ENCODE measurements at places on chromosomes 11 and 22.
A peak's percentile ranks its signal among the peaks of the same experiment; 100 is the strongest.

- no peak for DNase-seq
These were observed 17.4 kb downstream of the SMCO4 start for GRCh38 chr11:93525601-93526345.

DNA sequence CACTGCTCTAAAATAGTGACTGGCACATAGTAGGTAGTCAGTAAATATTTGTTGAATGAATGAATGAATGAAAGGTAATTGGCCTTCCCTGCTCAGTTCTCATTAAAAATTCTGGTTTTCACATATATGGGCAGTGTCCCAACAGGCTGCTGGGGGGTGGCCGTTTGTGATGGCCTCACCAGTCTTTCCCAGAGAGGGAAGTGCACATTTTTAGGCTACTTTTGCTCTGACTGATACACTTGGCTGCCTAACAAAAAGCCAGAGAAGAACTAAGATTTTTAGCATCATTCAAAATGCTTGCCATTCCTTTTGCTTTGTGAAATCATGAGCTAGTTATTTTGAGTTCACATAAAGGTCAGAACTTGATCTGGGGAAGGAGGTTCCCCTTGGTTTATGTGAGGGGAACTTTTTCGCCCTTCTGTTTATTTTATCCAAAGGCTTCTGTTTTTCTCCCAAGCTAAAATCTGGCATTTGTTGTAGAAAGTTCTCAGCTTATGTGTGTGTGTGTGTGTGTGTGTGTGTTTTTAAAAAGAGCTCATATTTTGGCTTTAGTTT, 83.1 kb downstream of the PTPRJ start:
- DNase-seq: no peak

GRCh38 chr22:38074181-38075104, 9.5 kb downstream of the SLC16A8 start:
- no peak for DNase-seq

GRCh38 chr11:36002796-36003195, 58.9 kb downstream of the LDLRAD3 start:
- no peak for DNase-seq

GRCh38 chr11:64000740-64001483, 14.7 kb downstream of the OTUB1 start:
- no peak for DNase-seq

DNA sequence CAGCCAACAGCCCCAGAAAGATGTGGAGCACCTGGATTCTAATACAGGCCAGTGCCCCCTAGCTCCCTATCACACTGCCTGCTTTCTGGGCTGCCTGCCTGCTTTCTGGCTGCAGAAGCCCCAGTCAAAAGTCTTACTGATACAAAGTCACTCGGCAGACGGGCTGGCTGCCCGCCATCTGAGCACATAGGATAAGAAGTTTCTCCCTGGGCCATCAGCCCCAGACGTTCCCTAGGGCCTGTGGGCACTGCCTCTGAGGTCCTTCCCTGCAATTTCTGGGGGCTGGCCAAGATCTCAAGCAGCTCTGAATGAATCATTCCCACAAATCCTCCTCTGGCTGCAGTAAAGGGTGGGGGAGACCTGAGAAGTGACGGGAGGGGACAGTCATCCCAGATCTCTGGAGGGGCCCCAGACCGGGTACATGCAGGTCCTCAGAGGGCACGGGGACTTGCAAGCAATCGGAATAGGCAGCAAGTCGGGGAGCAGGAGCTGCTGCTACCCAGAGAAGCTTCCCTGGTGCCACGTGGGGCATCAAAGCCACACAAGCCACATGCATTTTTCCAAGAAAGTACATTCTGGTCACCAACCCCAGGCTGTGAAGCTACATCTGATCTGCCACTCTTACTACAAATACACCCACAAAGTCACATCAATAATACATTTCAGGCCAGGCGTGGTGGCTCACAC, 4.7 kb downstream of the TPST2 start:
- peak; percentile 26 for DNase-seq

DNA sequence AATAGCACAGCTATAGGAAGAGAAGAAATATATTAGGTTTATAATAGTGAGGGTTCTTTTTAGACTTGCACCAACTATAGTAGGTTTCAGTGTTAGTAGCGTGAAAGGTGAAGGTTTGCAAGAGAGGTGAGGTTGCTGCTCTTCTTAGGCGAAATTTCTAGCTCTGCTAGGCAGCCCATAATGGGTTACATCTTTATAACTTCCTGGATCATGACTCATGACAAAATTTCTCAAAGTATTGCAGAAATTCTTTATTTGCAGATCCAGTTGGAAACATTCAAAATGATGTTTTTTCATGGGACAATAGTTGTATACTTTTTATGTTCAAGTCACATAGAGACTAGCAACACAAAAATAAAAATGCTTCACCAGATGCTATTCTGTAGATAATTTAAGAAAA, 260.0 kb downstream of the SOX6 start:
- no peak for DNase-seq

GRCh38 chr22:39706376-39707140, 136.0 kb downstream of the CACNA1I start:
- no peak for DNase-seq

GRCh38 chr11:57873196-57873911, 111.8 kb downstream of the CTNND1 start:
- no peak for DNase-seq

Data from NCI-H2171 treated with DMSO at 0.1 percent for 48 hours (cell line).